ENCODE measurements at places on chromosomes 13 and 19.

DNA sequence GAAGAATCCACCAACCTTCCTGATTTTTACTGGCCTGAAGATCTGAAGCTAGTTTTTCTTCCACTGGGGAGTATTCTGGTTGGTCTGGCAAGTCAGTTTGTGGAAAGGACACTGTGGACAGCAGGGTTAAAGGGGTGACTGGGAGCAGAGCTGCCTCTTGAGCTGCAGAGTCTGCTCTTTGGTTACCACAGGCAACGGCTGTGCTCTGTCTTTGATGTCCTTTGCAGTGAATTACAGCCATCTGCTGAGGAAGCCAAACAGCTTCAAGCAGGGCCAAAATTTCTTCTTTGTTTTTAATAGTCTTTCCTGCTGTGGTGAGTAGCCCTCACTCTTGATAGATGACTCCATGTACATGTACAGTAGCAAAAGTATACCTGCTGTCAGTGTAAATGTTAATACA lies 75.7 kb downstream of the ZNF100 start:
- peak; percentile 37 for DNase-seq

DNA sequence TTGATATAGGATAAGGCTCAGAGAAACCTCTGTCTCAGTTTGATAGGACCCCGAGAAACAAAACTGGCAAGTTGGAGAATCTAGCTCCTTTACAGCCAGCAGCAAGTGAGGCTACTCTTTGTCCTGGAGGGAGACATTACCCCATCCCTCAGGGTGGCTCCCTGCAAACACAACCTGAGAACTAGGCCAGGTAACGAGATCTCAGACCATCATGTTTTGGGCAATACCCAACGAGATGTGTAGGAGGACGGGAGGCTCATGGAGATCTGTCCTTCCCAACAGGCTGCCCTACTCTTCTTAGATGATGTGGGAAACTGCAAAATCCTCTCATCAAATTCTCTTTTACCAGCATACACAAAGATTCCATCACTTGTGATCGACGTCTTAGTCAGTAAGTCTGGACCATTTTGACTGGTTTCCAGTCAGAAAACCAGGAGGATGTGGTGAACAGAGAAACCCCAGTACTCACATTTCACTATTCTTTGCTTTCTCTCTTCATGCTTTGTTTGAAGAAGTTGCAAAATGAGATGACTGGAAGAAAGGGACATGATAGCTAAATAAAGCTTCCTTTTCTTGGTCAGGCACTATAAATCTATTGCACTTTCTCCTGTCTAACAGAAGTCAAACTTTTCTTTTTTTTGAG lies 6.0 kb upstream of the CTU1 start:
- no peak for DNase-seq

- no peak for DNase-seq
Measured at GRCh38 chr13:38384171-38384570, 34.5 kb downstream of the UFM1 start.

DNA sequence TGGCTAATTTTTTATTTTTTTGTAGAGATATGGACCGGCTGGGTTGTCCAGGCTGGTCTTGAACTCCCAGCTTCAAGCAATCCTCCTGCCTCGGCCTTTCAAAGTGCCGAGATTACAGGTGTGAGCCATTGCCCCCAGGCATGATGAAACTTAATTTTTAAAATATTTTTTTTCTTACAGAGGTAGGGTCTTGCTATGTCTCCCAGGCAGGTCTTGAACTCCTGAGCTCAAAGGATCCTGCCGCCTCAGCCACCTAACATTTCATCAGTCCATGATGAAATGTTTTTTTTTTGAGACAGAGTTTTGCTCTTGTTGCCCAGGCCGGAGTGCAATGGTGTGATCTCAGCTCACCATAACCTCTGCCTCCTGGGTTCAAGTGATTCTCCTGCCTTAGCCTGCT lies 12.4 kb downstream of the C19orf44 start:
- DNase-seq = no peak

- no peak for DNase-seq
Measured at GRCh38 chr19:32924200-32924599, 47.6 kb downstream of the CEP89 start.

- DNase-seq = no peak
Measured at GRCh38 chr13:113650275-113650674, 7.7 kb downstream of the ATP4B start.

- DNase-seq = peak; percentile 64
Measured at GRCh38 chr19:48991873-48992580, 1.1 kb downstream of the GYS1 start.

All from uterus (tissue), 4 donors.